SW480 (cell line): ENCODE measurements at places on chromosomes 1 and 21.

GRCh38 chr1:201537891-201538611 lies 876 bp upstream of the NAV1 start:
- DNase-seq: no peak

DNA sequence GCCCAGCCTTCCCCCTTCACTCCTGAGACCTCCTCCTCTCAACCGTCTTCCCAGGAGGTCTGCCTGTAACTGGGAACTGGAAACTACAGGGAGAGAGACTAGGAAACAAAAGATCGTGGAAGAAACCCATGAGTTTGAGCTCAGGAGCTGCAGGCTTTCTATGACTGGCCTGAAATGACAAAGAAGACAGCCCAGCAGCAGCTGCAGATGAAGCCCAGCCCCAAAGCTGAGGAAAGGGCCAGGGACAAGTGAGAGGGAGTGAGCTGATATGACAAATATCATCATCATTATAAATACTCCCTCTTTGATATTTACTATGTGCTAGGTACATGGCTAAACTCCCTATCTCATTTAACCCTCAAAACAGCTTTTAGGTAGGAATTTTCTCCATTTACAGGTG lies 142.6 kb upstream of the CTTNBP2NL start:
- DNase-seq: no peak

- no peak for DNase-seq
Measured at GRCh38 chr1:97427371-97427770, 493.5 kb downstream of the DPYD start.

DNA sequence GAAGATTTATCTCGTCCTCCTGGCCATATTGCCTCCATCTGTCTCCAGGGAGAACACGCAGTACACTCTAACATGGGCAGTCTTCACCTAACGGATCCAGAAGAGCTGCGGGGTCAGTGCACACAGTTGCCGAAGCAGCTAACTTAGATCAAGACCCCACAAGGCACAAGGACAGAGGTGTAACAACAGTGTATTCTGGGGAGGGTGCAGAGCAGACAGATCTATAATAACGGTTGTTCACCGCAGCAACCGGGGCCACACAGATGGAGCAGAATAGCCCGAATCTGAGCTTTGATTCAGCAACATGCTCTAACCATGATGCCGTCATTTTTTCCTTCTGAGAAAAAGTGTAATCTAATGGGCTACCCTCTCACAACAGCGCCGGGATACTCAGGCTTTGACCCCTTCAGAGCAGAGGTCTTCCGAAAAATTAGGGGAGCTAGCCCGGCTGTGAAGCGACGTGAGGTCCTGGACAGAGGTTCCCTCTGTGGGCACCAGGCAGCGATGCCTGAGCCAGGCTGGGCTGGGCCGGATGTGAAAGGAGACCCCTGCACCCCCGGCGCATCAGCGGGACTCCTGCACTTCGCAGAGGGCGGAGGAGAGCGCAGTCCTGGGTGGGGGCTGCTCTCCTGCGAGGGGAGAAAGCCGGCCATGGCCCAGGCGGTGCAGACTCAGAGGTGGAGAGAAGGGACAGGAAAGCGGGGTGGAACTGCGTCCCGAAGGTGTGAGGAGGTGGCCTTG lies 57.5 kb downstream of the BCL9 start:
- DNase-seq: no peak

- no peak for DNase-seq
Measured at GRCh38 chr1:219086956-219087469, 86.7 kb upstream of the LYPLAL1 start.

DNA sequence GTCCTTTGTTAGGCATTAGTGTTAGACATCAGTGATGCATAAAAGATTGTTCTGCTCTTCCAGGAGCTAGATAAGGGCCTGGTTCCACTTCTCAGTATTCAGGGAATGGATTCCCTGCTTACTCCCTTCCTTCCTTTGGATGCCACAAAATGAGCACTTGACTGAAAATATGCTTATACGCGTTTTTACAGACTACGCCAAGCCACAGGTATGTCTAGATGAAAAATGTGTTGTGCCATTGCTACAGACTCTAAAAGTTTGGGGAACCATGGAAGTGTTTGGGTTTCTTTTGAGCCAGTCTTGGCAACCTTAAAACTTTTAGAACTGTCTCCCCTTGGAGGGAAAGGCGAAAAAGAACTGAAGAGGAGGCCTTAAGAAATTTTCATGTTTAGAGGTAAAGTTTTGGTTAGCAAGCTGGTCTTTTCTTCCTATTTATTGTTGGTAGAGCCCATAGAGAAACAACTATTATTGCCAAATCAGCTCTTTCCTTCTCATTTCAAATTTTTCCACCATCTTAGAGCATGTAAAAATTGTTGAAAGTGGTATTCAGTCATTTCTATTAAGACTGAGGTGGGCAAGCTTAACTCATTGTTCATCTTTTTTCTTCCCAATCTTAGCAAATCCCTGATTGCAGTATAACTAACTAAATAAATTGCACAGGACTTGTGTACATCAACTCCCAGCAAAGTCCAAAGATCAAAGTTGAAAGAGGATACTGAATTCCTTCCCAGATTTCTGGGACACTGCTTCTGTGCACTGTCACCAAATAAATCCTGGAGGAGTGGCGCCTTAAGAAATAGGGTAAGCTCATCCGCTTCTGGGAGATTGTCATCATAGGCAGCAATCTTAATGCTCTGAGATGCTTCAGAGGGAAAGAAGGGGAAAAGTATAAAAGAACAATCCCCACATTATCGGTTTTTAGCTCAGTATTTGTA lies 18.9 kb downstream of the FGGY start:
- DNase-seq: no peak

GRCh38 chr1:203625628-203626019 lies 1.0 kb upstream of the ATP2B4 start:
- DNase-seq: peak; percentile 81

GRCh38 chr1:55049914-55050278 lies 10.5 kb downstream of the PCSK9 start:
- DNase-seq: no peak

GRCh38 chr1:117225931-117226330 lies 15.2 kb upstream of the VTCN1 start:
- DNase-seq: no peak

DNA sequence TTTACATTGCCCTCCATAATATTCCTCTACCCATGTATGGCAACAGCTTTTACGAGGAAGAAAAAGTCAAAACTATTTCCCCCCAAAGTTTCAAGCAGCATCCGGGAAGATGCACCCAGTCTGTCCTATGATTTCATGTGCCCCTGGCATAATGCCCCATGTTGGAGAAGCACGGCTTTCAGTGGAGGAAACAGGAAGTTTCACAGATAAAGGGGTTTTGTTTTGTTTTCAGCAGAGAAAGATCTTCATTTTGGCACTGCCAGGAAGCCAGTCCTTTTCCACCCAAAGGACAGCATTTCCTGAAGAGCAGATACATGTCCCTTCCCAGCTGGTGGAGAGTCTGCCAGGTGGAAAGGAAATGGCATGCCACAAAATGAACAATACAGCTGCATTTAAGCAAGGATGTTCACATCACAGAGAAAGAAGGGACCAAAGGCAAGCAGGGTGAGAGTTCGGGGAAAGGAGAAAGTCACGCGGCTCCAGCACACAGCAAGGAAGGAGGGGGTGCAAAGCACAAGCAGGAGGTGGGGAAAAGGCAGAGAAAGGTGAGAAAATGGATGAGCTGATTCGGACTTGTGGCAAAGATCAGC lies 95.3 kb upstream of the HIVEP3 start:
- no peak for DNase-seq

DNA sequence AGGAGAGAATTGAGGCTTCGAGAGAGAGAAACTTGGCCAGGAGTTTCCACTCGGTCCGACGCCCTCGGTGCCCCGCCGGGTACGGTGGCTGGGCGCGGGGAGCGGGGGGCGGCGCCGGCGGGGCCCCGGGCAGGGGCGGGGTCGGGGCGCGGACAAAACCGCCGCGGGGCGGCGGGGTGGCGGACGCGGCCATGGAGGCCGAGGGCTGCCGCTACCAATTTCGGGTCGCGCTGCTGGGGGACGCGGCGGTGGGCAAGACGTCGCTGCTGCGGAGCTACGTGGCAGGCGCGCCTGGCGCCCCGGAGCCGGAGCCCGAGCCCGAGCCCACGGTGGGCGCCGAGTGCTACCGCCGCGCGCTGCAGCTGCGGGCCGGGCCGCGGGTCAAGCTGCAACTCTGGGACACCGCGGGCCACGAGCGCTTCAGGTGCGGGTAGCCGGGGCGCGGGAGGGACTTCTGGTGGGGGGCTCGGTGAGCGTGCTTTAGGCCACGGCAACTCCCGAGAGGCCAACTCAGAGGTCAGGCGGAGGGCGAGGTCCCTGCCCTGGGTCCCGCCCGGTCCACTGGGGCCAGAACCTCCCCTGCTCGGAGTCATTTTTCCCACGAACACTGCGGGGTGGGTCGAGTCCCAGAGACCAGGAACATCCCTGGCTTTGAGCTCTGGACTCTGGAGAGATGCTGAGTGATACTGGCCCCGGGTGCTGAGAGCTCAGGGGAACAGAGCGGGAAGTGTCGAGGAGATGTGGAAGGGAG lies 431 bp downstream of the RAB42 start:
- peak; percentile 33 for DNase-seq

- no peak for DNase-seq
Measured at GRCh38 chr1:67404212-67404620, 26.0 kb downstream of the SERBP1 start.

DNA sequence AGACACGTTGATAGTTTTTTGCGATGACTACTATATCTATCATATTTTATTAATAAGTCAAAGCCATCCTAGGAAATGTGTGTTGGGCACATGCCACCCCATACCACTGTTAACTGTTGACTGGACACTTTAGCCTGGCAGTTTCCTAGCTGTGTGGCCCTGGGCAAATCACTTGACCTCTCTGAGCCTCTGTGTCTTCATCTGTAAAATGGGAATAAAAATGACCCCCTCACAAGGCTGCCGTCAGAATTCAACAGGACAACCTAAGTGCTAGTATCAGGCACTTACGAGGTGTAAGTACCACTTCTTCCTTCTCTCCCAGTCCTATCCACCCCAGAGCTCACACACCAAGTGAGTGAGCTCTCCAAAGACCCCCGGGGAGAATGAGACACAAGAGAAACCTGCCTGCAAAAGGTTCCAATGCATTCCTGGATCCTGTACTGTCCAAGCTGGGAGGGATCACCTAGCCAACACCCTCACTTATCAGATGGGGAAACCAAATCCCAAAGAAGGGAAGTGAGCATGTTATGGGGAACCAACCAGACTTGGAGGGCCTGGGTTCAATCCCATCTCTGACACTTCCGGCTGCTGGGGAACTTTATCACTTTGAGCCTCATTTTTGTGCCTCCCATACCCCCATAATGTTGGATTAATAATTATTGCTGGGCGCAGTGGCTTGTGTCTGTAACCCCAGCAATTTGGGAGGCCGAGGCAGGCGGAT lies 24.9 kb downstream of the HSPG2 start:
- no peak for DNase-seq

- DNase-seq: no peak
Measured at GRCh38 chr1:222224156-222224555, 323.7 kb downstream of the HHIPL2 start.

GRCh38 chr1:87155170-87155569 lies 173.5 kb upstream of the LMO4 start:
- peak; percentile 60 for DNase-seq

- no peak for DNase-seq
Measured at GRCh38 chr1:201606623-201607022, 67.7 kb downstream of the NAV1 start.

DNA sequence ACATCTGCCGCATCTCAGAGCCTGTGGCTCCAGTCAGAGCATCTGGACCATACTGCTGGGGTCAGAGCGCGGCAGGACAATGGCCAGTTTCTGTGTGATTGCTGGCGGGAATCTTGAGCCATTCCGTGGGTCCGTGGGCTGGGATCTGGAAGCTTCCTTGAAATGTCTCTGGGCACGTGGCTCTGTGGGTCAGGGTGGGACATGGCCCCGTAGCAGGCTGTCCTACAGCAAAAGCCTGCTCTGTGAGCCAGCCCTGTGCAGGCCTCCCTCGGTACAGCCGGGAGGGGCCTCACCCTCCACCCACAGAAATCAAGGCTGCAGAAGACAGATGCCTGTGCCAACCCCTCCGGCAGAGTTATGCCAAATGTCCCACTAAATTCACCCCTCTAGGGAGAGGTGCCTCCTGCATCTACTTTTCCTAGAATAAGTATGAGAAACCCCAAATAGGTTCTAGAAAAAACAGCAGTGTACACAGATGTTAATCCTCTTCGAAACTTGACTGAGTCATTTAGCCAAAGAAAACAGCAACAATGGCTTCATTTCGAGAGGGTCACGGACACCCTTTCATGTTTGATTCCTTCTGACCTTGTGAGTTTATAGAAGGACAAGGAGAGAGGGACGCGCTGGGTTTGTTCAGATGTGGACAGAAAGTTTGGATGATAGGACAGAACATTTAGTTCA lies 27.8 kb downstream of the COL18A1 start:
- DNase-seq: no peak

- DNase-seq: no peak
Measured at GRCh38 chr1:156923670-156924477, 3.4 kb downstream of the LRRC71 start.

GRCh38 chr1:112998592-112999235 lies 42.7 kb upstream of the SLC16A1 start:
- no peak for DNase-seq

GRCh38 chr1:229116114-229116513 lies 154.8 kb upstream of the RAB4A start:
- DNase-seq: no peak

DNA sequence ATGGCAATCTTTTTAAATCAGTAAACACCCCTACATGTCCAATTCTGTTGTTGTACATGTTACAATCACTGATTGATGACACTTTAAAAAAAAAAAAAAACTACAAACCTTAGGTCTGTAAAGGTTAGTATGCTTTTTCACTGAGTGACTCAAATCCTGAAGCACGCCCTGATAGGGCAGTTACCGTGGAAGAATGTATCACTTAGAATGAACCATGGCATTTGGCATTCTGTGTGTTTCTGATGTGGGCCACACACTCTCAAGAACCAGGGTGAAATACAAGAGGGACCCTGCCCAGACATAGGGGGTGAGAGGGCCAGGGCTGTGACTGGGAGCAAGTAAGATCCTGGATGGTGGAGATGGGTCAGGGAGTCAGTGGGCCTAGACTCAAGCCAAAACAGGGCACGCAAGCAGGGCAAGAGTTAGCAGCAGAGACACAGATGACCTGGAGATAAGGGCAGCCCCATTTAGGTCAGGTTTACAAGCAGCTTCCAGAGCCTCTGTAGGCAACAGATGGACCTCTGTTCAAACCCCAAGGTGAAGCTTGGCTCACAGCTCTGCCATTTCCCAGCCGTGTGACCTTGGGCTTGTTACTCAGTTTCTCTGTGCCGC lies 47.6 kb upstream of the DMRTB1 start:
- DNase-seq: peak; percentile 22

DNA sequence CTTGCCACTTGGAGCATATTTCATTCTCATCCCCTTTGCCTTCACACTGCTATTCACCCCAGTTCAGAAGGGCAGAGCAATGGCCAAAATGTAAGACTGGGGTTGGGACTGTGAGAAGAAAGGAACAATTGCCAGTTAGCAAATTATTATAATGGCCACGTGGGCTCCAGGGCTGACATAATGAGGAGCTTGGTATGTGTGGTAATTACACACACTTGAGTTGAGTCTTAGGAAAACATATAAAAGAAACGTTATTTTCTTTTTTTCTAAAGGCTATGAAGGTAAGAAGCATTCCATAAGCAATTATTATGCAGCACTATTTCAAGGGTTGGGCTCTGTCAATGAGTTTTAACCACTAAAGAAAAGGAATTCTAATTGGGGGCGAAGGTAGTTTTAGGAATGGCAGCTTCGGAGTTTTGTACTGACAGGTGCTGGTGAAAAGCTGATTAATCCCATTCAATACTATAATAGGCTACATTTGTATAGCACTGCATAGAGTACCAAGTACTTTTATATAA lies 32.5 kb upstream of the BCL10 start:
- no peak for DNase-seq
